Ascending aorta (tissue), 2 donors: ENCODE measurements at places on chromosomes 6 and 20.

- H3K4me1 ChIP-seq: no peaks in the 10 kb centered on the region
- H3K27ac ChIP-seq: no peak overlapping the region
- DNase-seq: no peak
- H3K27me3 ChIP-seq: peaks cover 87% of the 10 kb centered on the region
Measured at GRCh38 chr6:100459592-100460184, 5.0 kb downstream of the SIM1 start.

DNA sequence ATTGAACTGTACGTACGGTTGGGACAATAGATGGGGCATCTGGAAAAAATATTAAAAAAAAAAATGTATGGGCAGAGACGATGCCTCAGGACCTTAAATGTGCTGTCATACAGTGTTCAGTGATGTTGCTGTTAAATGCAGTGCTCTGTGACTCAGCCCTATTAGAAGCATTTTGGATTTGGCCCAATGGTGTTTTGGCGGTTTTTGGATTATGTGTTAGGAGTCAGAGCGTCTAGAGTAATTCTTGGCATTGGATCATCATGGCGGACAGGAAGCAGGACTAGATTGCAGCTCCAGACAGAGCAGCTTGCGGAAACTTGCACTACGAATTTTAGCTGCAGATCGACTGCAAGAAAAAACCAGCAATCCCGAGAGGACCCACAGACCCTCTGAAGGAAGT is 280.0 kb downstream of the SOX4 start:
- H3K27ac ChIP-seq: peak overlapping the region; percentile 50
- H3K36me3 ChIP-seq: no peaks in the 10 kb centered on the region
- no peaks in the 10 kb centered on the region for H3K4me1 ChIP-seq
- H3K27me3 ChIP-seq: no peaks in the 10 kb centered on the region
- DNase-seq: peak; percentile 82

- H3K4me1 ChIP-seq: no peaks in the 10 kb centered on the region
- H3K4me3 ChIP-seq: no peak overlapping the region
- no peak overlapping the region for H3K27ac ChIP-seq
- no peaks in the 10 kb centered on the region for H3K36me3 ChIP-seq
- no peaks in the 10 kb centered on the region for H3K27me3 ChIP-seq
Measured at GRCh38 chr6:42417641-42418112, 34.0 kb downstream of the TRERF1 start.

DNA sequence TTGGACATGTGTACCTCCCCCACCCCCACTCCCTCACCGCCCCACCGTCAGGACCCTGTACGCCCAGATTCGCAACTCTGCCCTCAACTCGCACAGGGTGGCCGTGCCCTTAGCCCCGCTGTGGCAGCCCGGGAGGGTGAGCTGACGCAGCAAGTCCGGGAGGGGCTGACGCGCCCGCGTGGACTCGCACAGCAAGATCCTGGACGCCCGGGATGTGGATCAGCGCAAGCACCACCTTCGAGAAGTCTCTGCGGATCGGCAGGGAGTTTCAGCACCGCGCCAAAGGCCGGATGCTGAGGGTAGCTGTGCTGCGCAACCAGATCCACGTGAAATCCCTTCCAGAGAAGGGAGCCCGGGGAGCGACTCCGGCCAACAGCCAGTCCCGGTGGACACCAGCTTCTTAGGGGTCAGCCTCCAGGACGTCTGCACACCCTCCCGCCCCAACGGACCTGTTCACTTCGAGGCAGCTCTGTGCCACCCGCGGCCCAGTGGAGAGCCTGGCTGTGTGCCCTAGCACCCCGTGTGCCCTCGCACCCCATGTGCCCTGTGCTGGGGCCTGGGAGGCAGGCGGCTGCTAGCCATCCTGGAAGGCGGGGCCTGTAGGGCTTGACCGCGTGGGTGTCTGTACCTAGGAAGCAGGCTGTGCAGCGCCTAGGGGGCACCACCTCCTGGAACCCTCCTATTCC is 6.7 kb upstream of the GJA10 start:
- no peak overlapping the region for H3K27ac ChIP-seq
- no peak for DNase-seq
- H3K36me3 ChIP-seq: no peaks in the 10 kb centered on the region
- H3K27me3 ChIP-seq: no peaks in the 10 kb centered on the region

GRCh38 chr20:23503649-23504048 is 12.7 kb downstream of the CST8 start:
- H3K4me1 ChIP-seq: no peaks in the 10 kb centered on the region
- no peak overlapping the region for H3K27ac ChIP-seq
- no peak for DNase-seq
- no peak overlapping the region for H3K4me3 ChIP-seq
- H3K36me3 ChIP-seq: no peaks in the 10 kb centered on the region

DNA sequence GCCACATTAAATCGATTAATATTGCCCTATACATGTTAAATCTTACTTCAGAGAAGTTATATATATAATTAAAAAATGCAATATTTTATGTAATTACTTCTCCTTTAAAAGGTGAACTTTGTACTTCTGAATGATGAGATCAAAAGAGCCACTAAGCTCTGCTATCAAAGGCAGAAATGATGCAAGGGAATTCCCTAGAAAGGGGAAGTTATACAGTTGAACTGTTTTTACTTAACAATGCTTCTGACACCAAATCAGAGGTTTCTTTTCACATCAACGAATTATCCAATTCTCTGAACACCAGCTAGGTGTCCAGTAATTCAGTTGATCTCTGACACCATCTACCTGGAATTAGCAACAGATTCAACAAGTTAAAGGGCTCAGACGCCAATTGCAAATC is 319.9 kb upstream of the TSHZ2 start:
- no peak for DNase-seq
- no peaks in the 10 kb centered on the region for H3K27me3 ChIP-seq
- no peak overlapping the region for H3K27ac ChIP-seq
- no peaks in the 10 kb centered on the region for H3K4me1 ChIP-seq
- H3K36me3 ChIP-seq: no peaks in the 10 kb centered on the region
- no peak overlapping the region for H3K4me3 ChIP-seq

GRCh38 chr20:6388671-6389197 is 265.9 kb upstream of the FERMT1 start:
- H3K36me3 ChIP-seq: no peaks in the 10 kb centered on the region
- H3K27me3 ChIP-seq: no peaks in the 10 kb centered on the region
- H3K4me1 ChIP-seq: no peaks in the 10 kb centered on the region
- H3K4me3 ChIP-seq: no peak overlapping the region

DNA sequence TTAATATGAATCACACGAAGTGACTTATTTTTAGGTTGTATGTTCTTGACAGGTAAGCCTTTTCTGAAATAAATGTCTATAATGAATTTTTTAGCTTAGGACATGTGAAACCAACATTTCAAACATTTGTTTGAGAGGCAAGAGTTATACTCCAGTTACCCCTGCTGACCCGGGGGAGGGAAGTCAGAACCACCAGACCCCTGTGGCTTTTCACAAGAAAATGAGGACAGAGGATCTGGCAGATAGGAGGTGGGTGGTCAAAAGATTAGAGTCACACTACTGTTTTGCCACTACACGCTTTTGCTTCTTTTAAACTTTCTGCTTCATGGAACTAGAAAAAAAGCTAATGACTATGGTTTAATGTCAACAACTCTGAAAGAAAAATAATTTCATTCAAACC is 27.5 kb upstream of the ADGRF4 start:
- no peak for DNase-seq
- no peaks in the 10 kb centered on the region for H3K27me3 ChIP-seq
- H3K4me1 ChIP-seq: no peaks in the 10 kb centered on the region
- H3K36me3 ChIP-seq: no peaks in the 10 kb centered on the region
- no peak overlapping the region for H3K4me3 ChIP-seq
- no peak overlapping the region for H3K27ac ChIP-seq

- no peak for DNase-seq
- peaks cover 11% of the 10 kb centered on the region for H3K4me1 ChIP-seq
- H3K27ac ChIP-seq: no peak overlapping the region
- H3K4me3 ChIP-seq: no peak overlapping the region
- no peaks in the 10 kb centered on the region for H3K27me3 ChIP-seq
- H3K36me3 ChIP-seq: no peaks in the 10 kb centered on the region
Measured at GRCh38 chr6:138970159-138970558, 17.9 kb downstream of the REPS1 start.

DNA sequence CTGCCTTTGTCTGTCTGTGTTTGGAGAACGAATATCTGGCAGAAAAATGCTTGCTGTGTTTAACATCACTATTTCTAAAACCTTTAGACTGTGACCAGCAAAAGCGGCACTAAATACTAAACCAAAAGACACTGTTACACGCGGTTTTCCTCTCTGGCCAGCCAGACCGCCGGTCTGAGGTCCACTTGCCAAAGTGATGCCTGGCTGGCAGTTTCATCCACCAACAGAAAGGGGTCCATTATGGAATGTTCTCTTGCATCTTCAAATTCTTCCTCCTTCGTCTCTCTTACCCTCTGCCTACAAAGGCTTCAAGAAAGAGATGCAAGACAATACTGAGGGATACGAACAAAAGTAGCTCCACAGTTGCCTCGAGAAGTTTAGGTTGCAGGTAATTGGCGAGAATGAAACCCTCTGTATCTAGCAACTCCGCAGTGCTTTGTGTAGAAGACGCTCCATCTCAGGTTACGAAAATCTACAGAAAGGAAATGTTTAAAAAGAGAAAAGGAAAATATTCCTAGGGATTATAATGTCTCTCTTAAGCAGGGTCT is 176.6 kb downstream of the TRIM27 start:
- DNase-seq: no peak
- H3K27ac ChIP-seq: no peak overlapping the region
- H3K36me3 ChIP-seq: no peaks in the 10 kb centered on the region
- H3K27me3 ChIP-seq: no peaks in the 10 kb centered on the region

GRCh38 chr6:111478749-111479148 is 4.3 kb downstream of the REV3L start:
- no peak overlapping the region for H3K4me3 ChIP-seq
- H3K36me3 ChIP-seq: no peaks in the 10 kb centered on the region
- DNase-seq: no peak
- no peaks in the 10 kb centered on the region for H3K27me3 ChIP-seq
- no peak overlapping the region for H3K27ac ChIP-seq
- H3K4me1 ChIP-seq: peaks cover 16% of the 10 kb centered on the region

DNA sequence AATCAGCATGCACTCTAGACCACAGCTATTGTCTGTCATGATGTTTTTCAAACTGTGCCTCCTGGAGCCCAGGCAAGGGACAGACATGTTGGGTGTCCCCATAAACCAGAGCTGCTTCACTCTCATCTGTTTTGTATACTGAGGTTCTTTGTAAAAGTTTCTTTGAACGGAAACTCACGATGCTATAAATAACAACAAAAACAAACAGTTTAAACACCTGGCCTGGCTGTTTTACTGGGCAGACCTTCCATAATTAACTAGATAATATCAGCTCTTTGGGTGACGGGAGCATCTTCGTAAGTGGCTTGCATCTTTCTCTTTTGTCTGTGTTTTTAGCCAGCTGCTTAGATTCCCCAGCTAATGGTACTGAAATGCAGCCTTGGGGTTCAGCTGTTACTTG is 190.3 kb downstream of the ZDHHC14 start:
- H3K4me3 ChIP-seq: no peak overlapping the region
- H3K36me3 ChIP-seq: no peaks in the 10 kb centered on the region
- DNase-seq: no peak
- H3K4me1 ChIP-seq: no peaks in the 10 kb centered on the region

DNA sequence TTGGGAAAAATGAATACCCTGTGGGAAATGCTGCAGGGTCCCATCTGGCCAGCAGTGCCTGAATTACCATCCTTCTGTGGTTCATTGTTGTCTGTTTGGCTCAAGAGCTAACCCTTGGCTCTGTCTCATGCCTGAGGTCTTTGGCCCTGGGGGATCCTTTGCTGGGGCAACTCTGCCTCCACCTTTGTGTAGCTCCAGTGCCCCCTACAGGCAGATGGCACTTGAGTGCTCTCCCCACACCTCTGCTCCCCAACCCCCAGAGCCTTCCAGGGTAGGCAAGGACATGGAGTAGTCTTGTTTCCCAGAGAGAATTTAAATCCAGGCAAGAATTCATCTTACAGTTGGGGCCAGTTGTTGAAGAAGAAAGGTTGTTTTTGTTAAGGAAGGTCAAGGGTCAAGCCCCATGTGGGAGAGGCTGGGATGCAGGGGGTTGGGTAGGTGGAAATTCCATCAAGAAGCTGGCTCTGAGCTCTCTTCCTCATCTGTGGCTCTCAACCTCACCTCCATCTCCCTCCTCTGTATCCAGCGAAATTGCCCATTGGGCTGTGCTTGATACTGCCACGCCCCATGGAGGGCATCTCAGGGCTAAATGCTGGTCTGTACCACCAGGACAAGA is 44.2 kb downstream of the ZNF831 start:
- no peaks in the 10 kb centered on the region for H3K4me1 ChIP-seq
- H3K27me3 ChIP-seq: no peaks in the 10 kb centered on the region
- no peak for DNase-seq
- no peak overlapping the region for H3K27ac ChIP-seq
- no peak overlapping the region for H3K4me3 ChIP-seq

DNA sequence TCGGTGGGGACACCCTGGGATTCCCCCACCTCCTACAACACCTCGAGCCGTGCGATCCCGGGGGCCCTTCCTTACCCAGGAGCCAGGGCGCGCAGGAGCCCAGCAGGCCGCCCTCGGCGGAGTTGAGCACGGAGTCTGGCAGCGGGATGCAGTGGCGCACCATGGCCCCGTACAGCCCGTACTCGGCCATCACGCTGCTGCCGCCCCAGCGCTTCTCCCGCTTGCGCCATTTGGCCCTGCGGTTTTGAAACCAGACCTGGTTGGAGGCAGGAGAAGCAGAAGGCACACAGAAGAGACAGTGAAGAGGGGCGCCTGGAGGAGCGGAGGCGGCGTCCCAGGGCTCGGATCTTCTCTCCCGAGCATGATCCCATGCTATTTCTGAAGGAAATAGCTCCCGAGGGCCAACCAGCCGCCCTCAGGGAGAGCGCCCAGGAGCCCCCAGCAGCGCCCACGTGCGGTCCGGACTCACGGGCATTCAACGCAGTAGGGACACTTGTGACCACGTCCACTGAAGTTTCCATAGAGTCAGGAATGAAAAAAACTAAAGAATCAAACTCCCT is 4.3 kb downstream of the VSX1 start:
- no peak overlapping the region for H3K27ac ChIP-seq
- H3K4me1 ChIP-seq: peaks cover 6% of the 10 kb centered on the region
- H3K4me3 ChIP-seq: peak overlapping the region; percentile 53
- peaks cover 19% of the 10 kb centered on the region for H3K27me3 ChIP-seq
- DNase-seq: no peak

GRCh38 chr20:49281059-49281912 is 3.4 kb upstream of the ZNFX1 start:
- H3K27me3 ChIP-seq: no peaks in the 10 kb centered on the region
- DNase-seq: no peak
- H3K4me3 ChIP-seq: peak overlapping the region; percentile 98
- no peak overlapping the region for H3K27ac ChIP-seq
